ENCODE measurements at places on chromosomes 11 and 22. TPM values are rescaled to one million over a fixed set of nuclear protein-coding genes. Genes with fewer than 3 reads are reported as not detected.
A peak's percentile ranks its signal among the peaks of the same experiment; 100 is the strongest.

DNA sequence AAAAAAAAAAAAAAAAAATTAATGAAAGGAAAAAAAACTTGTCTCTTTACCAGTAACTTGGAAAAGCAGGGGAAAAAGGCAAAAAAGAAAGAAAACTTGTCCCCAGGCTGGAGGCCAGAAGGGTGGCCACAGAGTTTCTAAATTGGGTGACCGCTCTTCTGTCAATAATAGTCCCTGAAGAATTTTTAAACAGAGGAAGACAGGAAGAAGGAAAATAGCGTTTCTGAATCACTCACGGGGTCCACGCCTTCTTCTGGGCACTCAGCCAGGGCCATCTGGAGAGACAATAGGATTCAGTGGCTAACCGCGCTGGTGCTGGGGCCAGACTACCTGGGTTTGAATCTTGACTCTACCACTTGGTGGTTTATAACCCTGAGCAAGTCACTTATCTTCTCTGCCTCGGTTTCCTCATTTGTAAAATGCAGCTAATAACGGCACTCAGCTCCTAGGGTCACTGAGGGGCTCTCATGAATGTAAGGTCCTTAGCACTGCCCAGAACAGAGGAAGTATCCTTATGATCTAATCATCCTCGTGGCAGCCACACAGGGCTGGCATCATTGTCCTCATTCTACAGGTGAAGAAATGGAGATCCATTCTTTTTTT lies 7.0 kb downstream of the C11orf86 start:
- H3K27ac ChIP-seq, result no peak overlapping the region
- H3K36me3 ChIP-seq, result no peaks in the 10 kb centered on the region
- no peaks in the 10 kb centered on the region for H3K27me3 ChIP-seq
- H3K4me1 ChIP-seq, result peaks cover 6% of the 10 kb centered on the region
- H3K4me3 ChIP-seq, result no peak overlapping the region

GRCh38 chr11:68903288-68904247 lies at the start of the genes IGHMBP2 and MRPL21:
TSS of gene IGHMBP2 (plus strand) at chr11:68903891. CDS start at chr11:68903953, 62 bp downstream.
TSS of gene MRPL21 (minus strand) at chr11:68903832. CDS start at chr11:68903810, 22 bp downstream.
- no peaks in the 10 kb centered on the region for H3K27me3 ChIP-seq
- peak within 1 kb of the TSS; percentile 62 for H3K27ac ChIP-seq
- H3K4me1 ChIP-seq, result peaks cover 16% of the 10 kb centered on the region
- H3K4me3 ChIP-seq, result peak within 1 kb of the TSS; percentile 91
- peaks cover 11% of the 10 kb centered on the region for H3K36me3 ChIP-seq
- DNase-seq, result peak; percentile 94

The BLID gene
- total RNA-seq, result not detected

The APLNR gene
- total RNA-seq, result 7.3 TPM

GRCh38 chr11:72548463-72548862 lies 114.1 kb upstream of the CLPB start:
- no peak overlapping the region for H3K4me3 ChIP-seq
- H3K27ac ChIP-seq, result no peak overlapping the region
- no peak for DNase-seq
- H3K36me3 ChIP-seq, result no peaks in the 10 kb centered on the region
- H3K27me3 ChIP-seq, result no peaks in the 10 kb centered on the region

GRCh38 chr22:48071828-48072227 lies 1309.4 kb downstream of the TBC1D22A start:
- no peak overlapping the region for H3K27ac ChIP-seq
- no peak overlapping the region for H3K4me3 ChIP-seq
- no peaks in the 10 kb centered on the region for H3K36me3 ChIP-seq
- no peaks in the 10 kb centered on the region for H3K27me3 ChIP-seq
- no peaks in the 10 kb centered on the region for H3K4me1 ChIP-seq

The TEF gene
- 19.6 TPM for total RNA-seq

Data from pancreas (tissue), 10 donors.